ENCODE measurements at places on chromosomes 1 and 21.
A peak's percentile ranks its signal among the peaks of the same experiment; 100 is the strongest.

- DNase-seq: no peak
- no peaks in the 10 kb centered on the region for H3K4me1 ChIP-seq
- peaks cover 12% of the 10 kb centered on the region for H3K27me3 ChIP-seq
Observed at GRCh38 chr1:51926171-51926812, 47.8 kb upstream of the NRDC start.

- no peak overlapping the region for H3K27ac ChIP-seq
- no peaks in the 10 kb centered on the region for H3K4me1 ChIP-seq
- peaks cover 6% of the 10 kb centered on the region for H3K27me3 ChIP-seq
Observed at GRCh38 chr1:17392199-17392740, 20.3 kb downstream of the PADI6 start.

DNA sequence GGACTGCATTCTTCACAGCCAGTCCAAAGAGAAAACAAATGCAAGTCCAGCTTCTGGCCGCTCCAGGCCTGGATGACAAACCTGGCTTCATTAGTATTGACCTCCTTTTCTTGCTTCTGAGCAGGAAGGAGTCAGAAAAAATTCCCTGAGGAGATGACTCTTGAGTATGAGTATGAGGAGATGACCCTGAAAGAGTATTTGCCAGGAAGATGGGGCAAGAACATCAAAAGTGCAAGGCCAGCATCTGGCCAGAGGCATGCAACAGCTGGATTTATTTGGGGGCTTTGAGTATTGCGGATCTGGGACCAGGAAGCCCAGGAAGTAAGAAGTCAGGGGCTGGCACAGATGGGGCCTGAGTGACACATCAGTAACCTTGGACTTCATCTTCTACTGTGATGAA lies 113.9 kb downstream of the GLIS1 start:
- no peaks in the 10 kb centered on the region for H3K36me3 ChIP-seq
- H3K4me1 ChIP-seq: no peaks in the 10 kb centered on the region
- no peak overlapping the region for H3K4me3 ChIP-seq
- DNase-seq: no peak
- no peak overlapping the region for H3K27ac ChIP-seq

DNA sequence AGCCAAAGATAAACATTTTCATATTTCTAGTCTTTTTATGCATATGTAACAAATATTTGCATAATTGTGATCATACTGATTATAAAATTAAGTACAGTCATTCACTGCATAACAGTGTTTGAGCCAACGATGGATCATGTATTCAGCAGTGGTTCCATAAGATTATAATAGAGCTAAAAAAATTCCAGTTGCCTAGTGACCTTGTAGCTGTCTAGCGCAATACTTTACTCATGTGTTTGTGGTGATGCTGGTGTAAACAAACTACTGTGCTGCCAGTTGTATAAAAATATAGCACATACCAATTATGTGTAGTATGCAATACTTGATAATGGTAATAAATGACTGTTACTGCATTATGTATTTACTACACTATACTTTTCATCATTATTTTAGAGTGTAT lies 2.1 kb upstream of the S100A10 start:
- H3K4me3 ChIP-seq: no peak overlapping the region
- peaks cover 7% of the 10 kb centered on the region for H3K27me3 ChIP-seq
- H3K27ac ChIP-seq: peak overlapping the region; percentile 35
- DNase-seq: no peak
- no peaks in the 10 kb centered on the region for H3K36me3 ChIP-seq

DNA sequence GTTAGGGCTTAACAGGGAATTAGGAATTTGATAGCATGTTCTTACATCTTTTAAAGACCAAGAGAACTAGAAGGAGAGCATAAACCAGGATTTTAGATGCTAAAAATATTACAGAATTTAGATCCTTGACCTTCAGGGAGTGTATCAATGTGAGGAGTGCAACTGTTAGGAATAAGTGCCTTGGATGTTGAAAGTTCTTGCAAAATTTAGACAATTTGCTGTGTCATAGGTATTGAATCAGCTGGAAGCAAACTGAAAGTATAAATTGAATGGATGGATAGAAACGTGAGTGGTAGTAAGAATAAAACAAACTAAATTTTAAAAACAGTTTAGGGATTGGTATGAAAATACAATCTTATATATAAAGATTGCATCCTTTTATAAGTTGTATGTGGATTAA lies 27.7 kb downstream of the PPP1R12B start:
- H3K4me3 ChIP-seq: no peak overlapping the region
- H3K27ac ChIP-seq: no peak overlapping the region
- no peak for DNase-seq
- peaks cover 24% of the 10 kb centered on the region for H3K4me1 ChIP-seq
- H3K27me3 ChIP-seq: no peaks in the 10 kb centered on the region

- H3K4me3 ChIP-seq: no peak overlapping the region
- DNase-seq: no peak
- H3K36me3 ChIP-seq: peaks cover 13% of the 10 kb centered on the region
- peak overlapping the region; percentile 36 for H3K27ac ChIP-seq
Observed at GRCh38 chr1:39226836-39227235, 22.3 kb downstream of the MACF1 start.

GRCh38 chr1:51753969-51754368 lies 124.6 kb downstream of the NRDC start:
- no peak for DNase-seq
- H3K4me3 ChIP-seq: no peak overlapping the region
- H3K27ac ChIP-seq: no peak overlapping the region
- H3K27me3 ChIP-seq: no peaks in the 10 kb centered on the region
- peaks cover 7% of the 10 kb centered on the region for H3K36me3 ChIP-seq

GRCh38 chr1:56202186-56202585 lies 377.2 kb downstream of the PLPP3 start:
- no peaks in the 10 kb centered on the region for H3K4me1 ChIP-seq
- no peak for DNase-seq
- H3K36me3 ChIP-seq: no peaks in the 10 kb centered on the region
- no peak overlapping the region for H3K4me3 ChIP-seq
- H3K27ac ChIP-seq: no peak overlapping the region

DNA sequence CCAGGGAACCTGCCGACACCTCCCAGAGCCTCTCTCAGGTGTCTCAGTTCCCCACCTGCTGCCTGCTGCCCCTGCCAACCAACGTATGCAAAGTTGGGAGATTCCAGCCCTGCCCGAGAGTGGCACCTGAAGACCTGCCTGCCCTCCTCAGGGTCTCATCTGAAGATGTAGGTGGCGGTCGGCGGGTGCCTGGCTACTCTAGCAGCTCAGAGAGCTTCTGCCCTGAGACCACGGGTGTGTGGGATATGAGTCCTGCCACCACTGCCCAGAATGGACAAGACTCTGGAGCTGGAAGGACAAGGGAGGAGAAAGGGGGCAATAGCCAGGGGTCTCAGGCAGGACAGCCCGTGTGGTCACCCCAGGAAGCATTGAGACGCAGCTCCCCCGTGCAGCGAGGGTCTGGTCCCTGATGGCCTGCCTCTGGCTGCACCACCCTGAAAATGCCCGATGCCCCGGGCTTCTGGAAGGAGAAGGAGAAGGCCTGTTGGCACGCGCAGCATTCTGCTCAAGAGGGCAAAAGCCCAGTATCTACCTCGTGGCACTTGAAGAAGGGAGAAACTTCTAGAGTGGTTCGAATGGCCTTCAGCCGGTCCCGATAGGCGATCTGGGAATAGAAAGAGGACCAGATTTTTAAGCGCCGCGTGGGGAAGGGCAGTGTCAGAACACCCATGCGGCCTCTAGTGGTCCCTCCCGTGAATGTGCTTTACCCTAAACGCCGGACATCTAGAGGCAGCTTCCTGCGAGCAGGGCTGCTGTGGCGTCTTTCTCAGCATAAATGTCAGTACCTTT lies 88.8 kb downstream of the STUM start:
- peaks cover 16% of the 10 kb centered on the region for H3K4me1 ChIP-seq
- H3K4me3 ChIP-seq: no peak overlapping the region
- H3K27me3 ChIP-seq: no peaks in the 10 kb centered on the region

DNA sequence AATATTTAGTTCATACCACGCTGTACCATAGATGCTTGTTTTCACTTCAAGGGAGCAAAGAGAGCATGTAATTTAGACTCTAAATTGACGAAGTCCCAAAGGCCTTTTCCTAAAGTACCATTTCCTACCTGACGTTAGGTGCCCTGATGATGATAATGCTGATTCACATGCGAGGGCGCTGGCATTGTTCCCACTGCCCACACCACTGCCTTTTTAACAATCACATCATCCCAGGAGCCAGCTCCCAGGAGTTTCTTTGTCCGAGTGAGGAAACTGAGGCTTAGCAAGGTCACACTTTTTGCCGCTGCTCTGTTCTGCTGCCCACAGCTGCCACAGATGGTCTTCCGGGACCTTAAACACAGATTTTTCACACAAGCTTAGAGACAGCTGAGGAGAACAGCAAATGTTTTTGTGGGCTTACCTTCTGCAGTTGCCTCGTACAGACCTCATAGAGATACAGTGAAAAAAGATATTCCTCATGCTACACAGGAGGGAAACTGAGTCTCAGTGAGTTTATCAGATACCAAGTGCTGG lies 69.4 kb downstream of the EVA1C start:
- H3K36me3 ChIP-seq: peaks cover 5% of the 10 kb centered on the region
- no peaks in the 10 kb centered on the region for H3K27me3 ChIP-seq
- H3K4me3 ChIP-seq: no peak overlapping the region
- DNase-seq: no peak

DNA sequence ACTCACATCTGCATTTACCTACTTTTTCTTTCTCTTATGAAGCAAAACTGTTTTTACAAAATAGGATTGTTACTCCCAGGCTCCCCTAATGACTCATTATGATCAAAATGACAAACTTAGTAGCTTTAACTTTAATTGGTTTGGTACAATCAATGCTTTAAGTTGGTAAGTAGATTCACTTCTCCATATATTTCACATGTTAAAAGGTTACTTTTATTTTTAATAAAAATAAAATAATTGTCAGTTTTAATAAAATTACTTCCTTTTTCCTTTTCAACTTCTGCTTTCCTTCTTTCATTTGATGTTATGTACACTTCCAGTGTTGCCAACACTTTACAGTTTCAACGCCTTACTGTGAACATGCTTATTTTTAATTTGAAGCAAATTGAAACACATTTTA lies 477.6 kb downstream of the SETD4 start:
- H3K27me3 ChIP-seq: peaks cover 12% of the 10 kb centered on the region
- no peak for DNase-seq
- no peaks in the 10 kb centered on the region for H3K36me3 ChIP-seq
- no peak overlapping the region for H3K27ac ChIP-seq

DNA sequence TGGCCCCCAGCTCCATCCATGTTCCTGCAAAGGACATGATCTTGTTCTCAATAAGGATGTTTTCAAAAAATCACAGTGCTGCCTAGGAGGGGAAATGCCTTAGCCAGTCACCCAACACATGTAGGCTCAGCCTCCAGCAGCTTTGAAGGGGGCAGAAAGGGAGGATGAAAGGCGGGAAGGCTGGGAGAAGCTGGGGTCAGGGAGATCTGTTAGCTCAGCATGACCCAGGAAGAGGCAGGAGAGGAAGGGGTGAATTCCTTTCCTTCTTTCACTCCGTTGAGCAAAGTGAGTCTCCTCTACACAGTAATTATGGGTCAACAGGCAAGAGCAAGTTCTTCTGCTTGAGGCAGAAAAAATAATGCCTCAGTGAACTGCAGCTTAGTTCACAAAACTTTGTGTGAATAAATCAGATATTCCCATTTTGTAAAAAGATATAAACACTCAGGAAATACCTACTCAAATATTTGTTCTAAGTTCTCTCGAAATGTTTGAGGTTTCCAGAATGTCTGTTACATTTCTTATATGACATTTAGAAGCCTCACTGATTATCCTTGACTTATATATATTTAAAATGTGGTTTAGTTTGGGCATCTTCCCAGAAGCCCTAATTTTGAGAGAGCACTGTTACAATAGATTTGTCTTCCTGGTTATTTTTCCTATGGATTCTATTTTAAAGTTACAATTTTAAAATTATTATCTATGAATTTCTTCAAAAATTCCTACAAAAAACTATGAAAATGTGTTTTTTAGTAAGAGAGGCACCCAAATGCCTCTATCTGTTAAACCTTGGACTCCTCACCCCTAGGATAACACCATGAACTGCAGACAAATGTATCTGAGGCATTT lies 116.8 kb downstream of the KCNJ6 start:
- no peak overlapping the region for H3K4me3 ChIP-seq
- peaks cover 2% of the 10 kb centered on the region for H3K4me1 ChIP-seq
- no peaks in the 10 kb centered on the region for H3K36me3 ChIP-seq
- no peak for DNase-seq
- H3K27ac ChIP-seq: no peak overlapping the region

GRCh38 chr1:57248830-57249229 lies 175.0 kb downstream of the DAB1 start:
- H3K27ac ChIP-seq: no peak overlapping the region
- peaks cover 12% of the 10 kb centered on the region for H3K27me3 ChIP-seq
- no peaks in the 10 kb centered on the region for H3K4me1 ChIP-seq
- peaks cover 5% of the 10 kb centered on the region for H3K36me3 ChIP-seq

- H3K27me3 ChIP-seq: peaks cover 11% of the 10 kb centered on the region
- H3K4me1 ChIP-seq: peaks cover 20% of the 10 kb centered on the region
- no peak for DNase-seq
- H3K27ac ChIP-seq: no peak overlapping the region
- H3K4me3 ChIP-seq: no peak overlapping the region
Observed at GRCh38 chr1:110717179-110717578, 42.4 kb upstream of the KCNA3 start.
